ENCODE measurements at places on chromosomes 5 and 9.

- no peak for DNase-seq
Observed at GRCh38 chr9:22112870-22113821, 104.0 kb upstream of the CDKN2B start.

DNA sequence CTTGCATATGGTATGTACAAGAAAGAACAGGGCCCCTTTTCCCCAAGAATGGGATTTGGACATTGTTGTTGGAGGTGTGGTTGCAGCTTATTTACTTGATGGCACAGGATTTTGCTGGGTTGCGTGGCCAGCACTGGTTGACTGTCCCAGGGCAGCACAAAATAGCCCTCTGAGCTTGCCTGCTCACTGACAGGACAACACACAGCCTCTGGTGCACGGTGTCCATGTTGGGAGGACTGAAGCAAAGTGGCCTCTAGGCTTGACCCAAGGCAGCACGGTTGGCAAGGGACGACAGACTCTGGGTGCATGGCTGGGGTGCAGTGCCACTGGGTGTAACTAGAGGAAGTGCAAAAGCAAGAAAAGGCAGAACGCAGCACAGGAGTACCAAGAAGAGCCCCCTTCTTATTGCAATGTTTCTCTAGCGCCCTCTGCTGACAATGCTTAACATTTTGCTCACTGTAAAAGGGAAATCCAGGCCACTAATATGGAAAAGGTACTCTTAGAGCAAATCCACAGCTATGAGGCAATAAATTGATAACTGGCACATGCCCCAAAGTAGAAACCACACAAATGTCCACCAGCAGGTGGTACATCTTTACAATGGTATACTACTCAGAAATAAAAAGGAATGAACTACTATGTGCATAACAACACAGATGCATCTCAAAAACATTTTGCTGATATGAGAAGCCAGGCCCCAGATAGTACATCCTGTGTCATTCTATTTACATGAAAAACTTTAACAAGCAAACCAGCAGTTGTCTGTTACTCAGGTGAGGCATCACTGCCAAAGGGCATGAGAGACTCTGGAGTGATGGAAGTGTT, 47.4 kb upstream of the BARX1 start:
- DNase-seq: peak; percentile 23

- no peak for DNase-seq
Observed at GRCh38 chr9:10228082-10228481, 384.7 kb downstream of the PTPRD start.

DNA sequence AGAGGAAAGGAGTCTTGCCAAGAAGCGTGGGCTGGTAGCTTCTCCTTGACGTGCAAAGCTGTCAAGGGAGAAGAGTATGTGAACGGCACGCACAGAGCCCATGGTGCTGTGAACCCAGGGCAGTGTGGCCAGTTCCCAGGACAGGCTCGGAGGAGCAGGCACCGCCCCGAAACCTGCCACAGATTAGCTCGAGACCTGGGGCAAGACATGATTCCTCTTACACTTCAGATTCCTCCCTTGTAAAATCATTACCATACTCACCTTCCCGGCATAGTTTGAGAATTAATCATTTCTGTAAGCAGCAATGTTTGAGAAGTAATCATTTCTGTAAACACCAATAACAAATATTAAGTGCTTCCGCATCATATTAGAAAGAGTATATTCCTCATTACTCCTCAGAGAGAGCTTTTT, 19.9 kb downstream of the GOLM1 start:
- no peak for DNase-seq

GRCh38 chr5:173245319-173246134, 10.5 kb upstream of the NKX2-5 start:
- no peak for DNase-seq

DNA sequence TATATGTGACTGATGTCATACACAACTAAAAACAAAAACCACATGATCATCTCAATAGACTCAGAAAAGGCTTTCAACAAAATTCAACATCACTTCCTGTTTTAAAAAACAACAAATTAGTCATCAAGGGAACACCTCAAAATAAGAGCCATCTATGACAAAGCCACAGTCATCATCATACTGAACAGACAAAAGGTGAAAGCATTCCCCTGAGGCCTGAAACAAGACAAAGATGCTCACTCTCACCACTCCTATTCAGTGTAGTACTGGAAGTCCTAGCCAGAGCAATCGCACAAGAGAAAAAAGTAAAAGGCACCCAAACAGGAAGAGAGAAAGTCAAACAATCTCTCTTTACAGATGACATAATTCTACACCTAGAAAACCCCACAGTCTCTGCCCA, 893.5 kb upstream of the EDIL3 start:
- no peak for DNase-seq

DNA sequence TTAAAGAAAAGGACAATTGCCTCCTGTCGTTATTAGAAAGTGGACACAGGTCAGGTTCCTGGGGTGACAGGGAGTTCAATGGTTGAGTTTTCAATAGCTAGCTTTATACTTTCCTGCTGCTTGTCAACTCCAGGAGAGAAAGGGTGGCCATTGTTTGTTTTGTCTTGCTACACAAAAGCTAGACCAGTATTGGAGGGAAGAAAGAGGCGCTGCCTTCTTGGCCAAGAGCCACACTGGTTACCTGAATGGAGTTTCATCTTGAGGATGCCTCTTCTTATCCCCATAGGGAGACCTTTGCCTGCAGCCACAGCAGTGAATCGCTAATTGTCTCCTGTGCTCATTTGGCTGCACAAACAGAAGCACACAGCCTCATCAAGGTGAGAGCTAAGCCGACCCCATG, 279.4 kb upstream of the GRIA1 start:
- no peak for DNase-seq

DNA sequence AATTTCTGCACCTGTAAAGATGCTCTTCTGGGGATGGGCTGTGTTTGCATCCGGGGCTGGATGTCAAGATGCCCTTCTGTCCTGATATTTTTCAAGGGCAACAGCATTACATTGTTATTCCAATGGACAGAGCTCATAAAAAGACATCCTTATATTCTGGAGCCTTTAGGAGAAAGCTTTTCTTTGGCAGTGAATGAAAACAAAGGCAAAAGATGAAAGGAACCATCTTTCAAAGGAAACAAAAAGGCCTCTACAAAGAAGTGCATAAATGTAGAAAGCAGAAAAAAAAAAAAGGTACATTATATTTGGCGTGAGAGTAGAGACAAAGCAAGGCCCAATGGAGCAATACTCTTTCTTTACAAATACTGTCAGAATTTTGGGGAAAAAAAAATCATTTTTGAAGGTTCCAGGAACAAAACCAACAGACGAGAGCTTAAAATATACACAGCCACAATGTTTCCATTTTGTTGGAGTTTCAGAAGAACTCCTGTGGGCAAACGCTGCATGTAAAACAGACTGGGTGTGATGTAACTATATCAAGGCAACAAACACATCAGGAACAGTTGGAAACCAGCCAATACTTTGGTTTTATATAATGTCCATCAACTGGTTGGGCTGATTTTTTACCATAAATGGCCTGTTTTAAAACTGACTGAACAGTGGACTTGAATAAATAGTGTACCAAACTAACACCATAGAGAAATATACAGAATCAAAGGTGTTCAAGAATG, 885.6 kb upstream of the DMAC1 start:
- DNase-seq: no peak

- DNase-seq: no peak
Observed at GRCh38 chr9:130200038-130200849, 28.0 kb downstream of the NCS1 start.

GRCh38 chr9:116654059-116654355, 33.1 kb upstream of the TRIM32 start:
- no peak for DNase-seq

GRCh38 chr9:123834218-123834888, 95.6 kb downstream of the DENND1A start:
- DNase-seq: no peak

DNA sequence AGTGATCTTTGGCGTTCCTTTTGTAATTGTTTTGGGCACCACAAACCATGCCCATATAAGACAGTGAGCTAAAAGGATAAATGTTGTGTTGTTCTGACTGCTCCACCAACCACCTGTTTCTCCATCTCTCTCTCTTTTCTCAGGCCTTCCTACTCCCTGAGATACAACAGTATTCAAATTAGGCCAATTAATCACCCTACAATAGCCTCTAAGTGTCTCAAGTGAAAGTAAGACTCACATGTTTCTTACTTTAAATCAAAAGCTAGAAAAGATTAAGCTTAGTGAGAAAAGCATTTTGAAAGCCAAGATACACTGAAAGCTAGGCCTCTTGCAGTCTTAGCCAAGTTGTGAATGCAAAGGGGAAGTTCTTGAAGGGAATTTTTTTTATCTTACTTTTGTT, 268.8 kb upstream of the NREP start:
- DNase-seq: no peak

DNA sequence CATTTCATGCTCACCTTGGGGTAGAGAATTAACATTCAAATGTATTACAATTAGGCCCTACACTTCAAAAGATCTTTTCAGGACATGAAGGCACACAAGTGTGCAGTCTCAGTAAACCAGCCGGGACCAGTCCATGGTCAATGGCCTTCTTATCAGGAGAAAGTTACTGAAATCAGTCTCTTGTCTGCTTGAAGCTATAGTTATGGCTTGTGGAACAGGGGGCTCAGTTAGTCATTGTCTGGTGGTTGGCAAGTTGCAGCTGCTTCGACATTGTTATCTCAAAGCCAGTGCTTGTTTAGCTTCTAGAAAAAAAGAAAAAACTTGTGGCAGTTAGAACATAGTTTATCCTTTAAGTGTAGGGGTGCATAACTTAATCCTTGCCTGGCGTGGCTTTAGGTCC, 213.1 kb upstream of the ACO1 start:
- no peak for DNase-seq

GRCh38 chr5:95895771-95896170, 65.9 kb downstream of the ELL2 start:
- DNase-seq: no peak

DNA sequence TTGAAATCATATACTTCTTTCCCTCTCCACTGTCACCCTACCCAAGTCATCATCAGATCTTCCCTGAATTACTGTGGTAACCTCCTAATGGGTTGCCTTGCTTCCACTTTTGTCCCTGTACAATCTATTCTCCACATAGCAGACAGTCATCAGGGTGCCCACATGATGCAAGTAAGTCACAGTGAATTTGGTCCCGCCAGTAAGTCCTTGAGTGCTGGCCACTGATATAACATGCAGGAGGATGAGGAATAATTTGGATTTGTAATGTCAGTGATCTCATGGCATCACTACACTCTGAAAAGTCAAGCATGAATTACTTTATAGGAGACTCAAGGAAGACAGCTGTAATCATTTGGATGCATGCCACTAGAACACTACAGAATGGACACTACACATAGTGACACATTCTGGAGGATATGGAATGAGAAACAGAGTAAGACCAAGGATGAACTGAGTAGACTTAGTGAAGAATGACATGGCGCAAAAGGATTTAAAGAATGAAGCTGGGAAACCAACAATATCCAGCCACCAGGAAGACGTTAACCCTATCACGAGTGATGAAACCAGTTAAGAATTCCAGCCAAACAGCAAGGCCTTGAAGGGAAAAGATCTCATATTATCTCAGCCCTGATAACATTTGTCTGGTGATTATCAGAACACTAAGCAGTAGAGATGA, 28.6 kb downstream of the MARCHF3 start:
- no peak for DNase-seq

GRCh38 chr9:97633859-97634490, 354 bp downstream of the NCBP1 start:
- no peak for DNase-seq

- no peak for DNase-seq
Observed at GRCh38 chr5:8861764-8862163, 684.1 kb downstream of the SEMA5A start.

DNA sequence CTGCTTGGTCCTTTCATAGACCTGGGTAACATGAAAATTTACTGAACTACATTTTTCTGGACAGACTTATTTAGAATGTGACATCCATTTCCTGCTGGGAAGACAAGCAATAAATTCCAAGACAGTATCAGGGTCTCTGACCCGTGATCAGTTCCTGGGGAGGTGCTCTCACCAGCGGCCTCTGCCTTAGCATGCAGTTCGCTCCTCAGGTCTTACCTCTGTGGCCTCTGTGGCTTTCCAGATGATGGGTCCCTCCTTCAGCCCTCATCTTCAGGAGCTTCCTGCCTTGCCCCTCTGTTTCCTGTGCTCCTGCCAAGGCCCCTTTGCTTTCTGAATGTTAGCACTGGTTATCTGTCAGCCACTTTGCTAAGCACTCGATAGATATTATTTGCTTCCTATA, 66.4 kb downstream of the CMYA5 start:
- DNase-seq: no peak

- DNase-seq: no peak
Observed at GRCh38 chr5:38643616-38644015, 87.2 kb upstream of the LIFR start.
